ENCODE measurements at places on chromosomes 12 and 14.

- DNase-seq, result no peak
Measured at GRCh38 chr14:104224506-104225277, 86.3 kb downstream of the KIF26A start.

GRCh38 chr12:97943359-97943758 is 480.8 kb downstream of the RMST start:
- no peak for DNase-seq

DNA sequence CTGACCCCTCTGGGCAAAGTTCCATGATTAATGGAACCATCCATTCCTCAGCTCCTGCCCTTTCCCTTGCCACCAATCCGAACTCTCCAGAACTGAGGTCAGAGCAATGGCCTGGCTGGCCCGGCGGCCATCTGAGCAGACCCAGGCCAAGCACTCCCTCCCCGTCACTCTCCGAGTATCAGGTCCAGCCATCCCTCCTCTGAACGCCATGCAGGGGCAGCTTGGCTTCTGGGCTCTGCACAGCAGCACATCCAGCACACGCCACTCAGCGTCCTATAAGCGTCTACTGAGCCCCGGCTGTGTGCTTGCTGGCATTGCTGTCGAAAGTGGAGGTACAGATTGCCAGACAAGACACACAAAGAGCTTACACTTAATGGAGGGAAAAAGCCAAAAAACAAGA is 34.3 kb upstream of the VWF start:
- DNase-seq, result no peak

GRCh38 chr12:121949648-121950397 is 31.4 kb downstream of the CFAP251 start:
- DNase-seq, result no peak

DNA sequence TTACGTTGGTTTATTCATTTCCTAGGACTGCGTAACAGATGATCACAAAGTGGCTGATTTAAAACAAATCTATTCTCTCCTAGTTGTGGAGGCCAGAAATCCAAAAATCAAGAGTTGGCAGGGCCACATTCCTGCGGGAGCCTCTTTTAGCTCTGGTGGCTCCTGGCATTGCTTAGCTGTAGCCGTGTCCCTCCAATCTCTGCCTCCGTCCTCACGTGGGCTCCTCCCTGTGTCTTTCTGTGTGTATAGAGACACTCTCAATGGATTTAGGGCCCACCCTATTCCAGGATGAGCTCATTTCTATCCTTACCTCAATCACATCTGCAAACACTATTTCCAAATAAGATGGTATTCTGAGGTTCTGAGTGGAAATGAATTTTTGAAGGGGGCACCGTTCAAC is 42.5 kb downstream of the KCTD10 start:
- no peak for DNase-seq

DNA sequence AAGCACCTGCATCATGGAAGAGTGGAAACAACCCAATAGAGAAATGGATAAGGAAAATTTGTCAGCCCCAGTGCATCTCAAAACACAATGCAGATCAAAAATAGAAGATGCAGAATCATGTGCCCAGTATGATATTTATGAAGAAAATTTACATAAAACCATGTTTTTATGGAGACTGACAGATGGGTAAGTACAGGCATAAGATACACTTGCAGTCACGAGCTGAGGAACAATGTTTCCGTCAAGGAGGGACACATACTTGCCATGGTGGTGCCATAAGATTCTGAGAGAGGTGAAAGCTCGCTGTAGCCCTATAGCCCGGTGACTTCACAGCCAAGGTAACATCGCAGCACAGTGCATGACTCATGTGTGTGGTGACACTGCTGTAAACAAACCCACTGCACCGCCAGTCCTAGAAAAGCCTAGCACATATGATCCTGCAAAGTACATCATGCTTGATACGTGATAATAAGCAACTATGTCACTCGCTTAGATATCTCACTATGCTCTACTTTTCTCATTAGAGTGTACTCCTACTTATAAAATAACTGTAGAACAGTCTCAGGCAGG is 112.6 kb downstream of the RIMBP2 start:
- no peak for DNase-seq

GRCh38 chr12:15005064-15005463 is 32.2 kb downstream of the PDE6H start:
- DNase-seq, result no peak

DNA sequence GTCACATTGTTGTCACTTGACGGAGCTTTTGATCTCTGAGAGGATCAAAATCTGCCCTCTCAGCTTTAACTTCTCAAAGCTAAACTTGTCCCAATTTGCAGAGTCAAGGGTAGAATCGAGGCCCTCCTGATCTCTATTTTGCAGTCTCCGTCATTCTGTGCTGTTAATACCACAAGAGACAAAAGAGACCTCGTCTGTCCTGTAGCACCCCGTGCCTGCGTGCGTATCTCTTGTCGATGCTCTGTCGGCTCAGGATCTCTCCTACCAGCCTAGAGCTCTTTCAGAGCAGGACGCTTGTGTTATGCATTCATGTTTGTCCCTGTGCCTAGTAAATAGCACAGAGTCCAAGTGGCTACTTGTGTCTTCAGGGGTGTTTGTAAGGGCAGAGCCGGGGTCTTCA is 5.1 kb downstream of the EVL start:
- DNase-seq, result no peak

GRCh38 chr12:6613015-6613775 is 6.0 kb upstream of the CHD4 start:
- DNase-seq, result peak; percentile 88

GRCh38 chr14:76204461-76205230 is 52.9 kb downstream of the GPATCH2L start:
- no peak for DNase-seq

GRCh38 chr12:19855851-19856250 is 416.6 kb downstream of the AEBP2 start:
- DNase-seq, result no peak

DNA sequence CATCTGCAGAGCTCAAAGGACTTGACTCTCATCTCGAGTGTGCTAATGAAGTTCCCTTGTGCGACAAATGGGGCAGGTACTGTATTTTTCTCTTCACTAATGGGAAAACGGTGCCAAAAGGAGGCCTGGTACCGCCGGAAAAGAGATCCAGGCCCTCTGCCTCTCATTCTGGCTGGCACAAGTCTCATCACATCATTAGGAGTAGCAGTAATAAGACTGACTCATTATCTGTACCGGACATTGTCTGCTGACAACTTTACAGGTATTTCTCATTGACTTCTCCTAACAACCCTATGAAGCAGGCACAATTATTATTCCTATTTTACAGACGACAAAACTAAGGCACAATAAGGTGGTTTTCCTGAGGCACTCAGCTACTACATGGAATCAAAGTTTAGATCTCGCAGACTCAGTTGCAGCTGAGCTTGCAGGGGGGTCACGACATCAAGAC is 668 bp downstream of the APPL2 start:
- no peak for DNase-seq

GRCh38 chr12:85626001-85626783 is 210.0 kb downstream of the RASSF9 start:
- no peak for DNase-seq

- no peak for DNase-seq
Measured at GRCh38 chr12:115163710-115164109, 479.7 kb upstream of the TBX3 start.

DNA sequence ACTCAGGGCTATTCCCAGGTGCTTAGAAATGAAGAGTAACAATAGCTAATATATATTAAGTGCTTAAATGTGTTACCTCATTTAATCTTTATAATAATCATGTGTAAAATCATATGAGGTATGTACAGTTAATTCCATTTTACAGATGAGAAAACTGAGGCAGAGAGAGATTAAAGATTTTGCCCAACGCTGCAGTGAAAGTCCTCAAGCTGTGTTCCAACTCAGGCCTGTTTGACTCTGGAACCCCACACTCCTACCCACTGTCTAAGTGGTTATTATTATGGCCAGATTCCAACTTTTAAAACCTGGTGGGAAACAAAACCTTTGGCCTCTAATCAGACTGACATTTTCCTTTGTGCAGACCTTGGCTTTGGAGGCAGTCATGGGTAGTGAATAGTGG is 10.2 kb downstream of the CMTM5 start:
- no peak for DNase-seq

DNA sequence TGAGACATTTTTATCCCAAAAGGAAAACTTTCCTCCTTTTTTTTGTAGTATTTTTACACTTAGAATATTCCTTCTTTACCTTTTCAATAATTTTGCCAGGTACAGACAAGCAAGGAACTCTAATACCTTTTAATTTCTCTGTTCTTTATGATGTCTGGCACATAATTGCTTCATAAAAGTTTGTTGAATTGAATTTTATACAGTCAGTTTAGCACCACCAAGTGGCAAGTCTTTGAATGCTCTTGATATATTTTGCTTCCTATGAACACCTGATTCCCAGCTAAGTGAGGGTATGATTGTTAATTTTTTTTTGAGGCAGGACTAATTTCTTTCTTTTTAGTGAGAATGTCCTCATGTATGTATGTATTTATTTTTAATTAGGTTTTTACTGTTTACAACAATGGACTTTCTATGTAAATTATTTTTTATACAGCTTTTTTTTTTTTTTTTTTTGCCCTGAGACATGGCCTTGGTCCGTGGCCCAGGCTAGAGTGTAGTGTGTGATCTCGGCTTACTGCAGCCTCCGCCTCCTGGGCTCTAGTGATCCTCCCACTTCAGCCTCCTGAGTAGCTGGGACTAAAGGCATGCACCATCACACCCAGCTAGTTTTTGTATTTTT is 6.9 kb downstream of the TBC1D15 start:
- DNase-seq, result peak; percentile 2

- DNase-seq, result no peak
Measured at GRCh38 chr12:132105467-132105866, 38.7 kb downstream of the DDX51 start.

- no peak for DNase-seq
Measured at GRCh38 chr12:53752621-53753020, 842 bp upstream of the CISTR start.

DNA sequence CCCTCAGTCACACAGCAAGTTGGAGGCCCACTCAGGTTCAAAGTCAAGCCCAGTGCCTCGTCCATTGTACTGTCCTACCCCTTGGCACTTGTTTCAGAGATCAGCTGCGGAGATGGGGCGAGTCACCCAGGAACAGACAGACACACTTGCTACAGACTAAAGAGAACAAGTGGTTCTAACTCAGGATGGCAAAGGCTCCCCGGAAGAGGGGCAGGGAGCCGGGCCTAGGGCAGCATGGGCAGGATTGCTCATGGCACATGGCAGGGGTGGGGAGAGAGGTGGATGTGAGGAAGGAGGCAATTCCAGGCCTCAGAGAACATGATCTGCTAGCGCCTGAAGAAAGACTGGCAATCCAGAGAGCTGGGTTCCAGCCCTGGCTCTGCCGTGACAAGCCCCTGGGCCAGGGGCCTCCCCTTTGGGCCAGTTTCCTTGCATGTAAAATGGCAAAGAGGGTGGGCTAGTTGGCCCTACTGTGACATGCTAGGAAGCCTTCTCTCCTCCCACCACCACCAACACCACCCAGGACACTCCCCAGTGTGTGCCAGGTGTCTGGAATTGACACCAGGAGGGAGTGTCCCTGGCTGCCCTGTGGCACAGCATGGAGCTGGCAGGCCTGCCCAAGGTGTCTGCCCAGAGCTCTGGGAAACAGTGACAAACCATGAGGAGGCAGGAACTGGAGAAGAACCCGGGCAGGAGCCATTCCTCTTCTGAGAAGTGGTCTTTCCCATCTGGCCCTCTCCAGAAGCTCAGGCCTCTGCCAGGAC is 24.0 kb upstream of the IRF2BPL start:
- DNase-seq, result no peak

DNA sequence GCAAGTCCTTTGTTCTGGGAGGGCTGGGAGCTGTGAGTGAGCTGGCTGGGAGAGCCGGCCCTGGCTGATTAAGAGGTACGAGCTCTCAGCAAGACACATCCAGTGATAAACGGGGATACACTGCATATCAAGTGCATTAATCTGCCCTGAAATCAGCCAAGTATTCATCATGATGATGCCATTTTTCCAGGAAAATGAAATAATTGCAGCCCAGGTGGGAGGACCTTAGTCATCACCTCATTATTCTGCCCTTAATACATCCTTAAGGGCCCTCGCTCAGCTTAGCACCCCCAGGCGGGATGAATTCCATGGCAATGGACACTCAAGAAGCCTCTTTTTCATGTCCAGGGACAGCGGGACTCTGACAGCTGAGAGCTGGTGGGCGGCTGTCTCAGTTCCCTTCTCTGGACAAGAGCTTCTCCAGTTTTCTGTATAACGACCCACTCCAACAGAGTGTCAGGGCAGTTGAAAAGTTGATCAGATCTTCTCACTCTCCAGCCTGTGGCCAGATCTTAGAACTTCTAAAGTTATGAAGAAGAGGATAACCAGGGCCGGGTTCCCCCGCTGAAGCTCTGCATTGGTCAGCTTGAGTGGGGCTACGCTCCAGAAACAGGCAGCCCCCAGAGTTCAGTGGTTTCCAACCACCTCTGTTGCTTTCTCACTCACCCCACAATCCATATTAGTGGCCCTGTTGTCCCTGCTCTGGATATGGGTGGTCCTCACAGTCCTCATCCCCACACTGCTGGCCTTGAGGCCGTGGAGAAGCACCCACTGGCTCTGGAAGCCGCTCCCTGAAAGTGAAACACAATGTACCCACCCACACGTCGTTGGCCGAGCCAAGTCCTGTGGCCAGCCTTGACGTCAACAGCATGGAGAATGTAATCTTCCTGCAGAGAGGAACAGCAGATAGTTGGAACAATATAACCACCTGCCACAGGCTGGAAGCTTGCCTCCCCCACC is 306.2 kb upstream of the DIO3 start:
- DNase-seq, result no peak

- no peak for DNase-seq
Measured at GRCh38 chr12:124593176-124593575, 25.8 kb upstream of the NCOR2 start.

GRCh38 chr14:32426586-32427388 is 97.7 kb downstream of the AKAP6 start:
- DNase-seq, result no peak

DNA sequence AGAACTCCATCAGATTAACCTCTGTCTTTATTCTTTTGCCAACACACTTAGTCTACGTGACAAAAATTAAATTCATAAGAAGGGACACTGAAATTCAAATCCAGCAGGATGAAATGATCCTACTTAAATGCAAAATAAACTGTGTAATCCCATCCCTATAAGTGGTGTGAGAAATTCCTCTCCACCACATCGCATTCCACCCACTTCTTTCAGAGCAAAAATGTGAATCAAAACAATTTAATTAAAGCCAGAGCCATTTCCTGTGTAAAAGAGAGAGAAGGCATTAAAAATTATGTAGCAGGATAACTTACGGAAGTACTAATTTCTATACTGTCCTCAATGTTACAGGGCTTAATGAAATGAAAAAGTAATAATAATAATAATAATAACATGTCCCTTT is 844.3 kb downstream of the GALC start:
- no peak for DNase-seq

GRCh38 chr14:104161602-104162367 is 23.4 kb downstream of the KIF26A start:
- DNase-seq, result no peak

DNA sequence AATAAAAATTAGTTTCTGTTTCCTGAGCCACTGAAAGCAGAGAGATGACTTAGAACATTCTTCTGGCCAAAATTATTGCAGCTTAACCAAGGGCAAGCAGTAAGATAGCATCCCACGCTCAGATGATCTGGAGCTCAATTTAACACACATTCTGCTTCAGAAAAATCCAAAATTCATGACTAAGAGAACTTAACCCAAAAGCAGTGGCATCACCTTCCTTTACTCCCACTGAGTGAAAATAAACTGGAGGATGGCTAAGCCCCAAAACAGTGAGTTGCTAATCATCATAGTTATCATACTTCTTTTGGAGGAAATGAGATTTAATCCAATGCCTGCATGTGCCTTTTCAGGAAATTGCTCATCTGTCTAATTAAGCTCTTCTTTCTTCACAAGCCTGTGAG is 195.4 kb downstream of the DUSP6 start:
- no peak for DNase-seq

GRCh38 chr14:102500158-102500662 is 9.4 kb downstream of the ANKRD9 start:
- DNase-seq, result no peak

Measured in NCI-H2227 treated with DMSO at 0.1 percent for 48 hours (cell line).